ENCODE measurements at places on chromosomes 12 and 14. TPM values are rescaled to one million over a fixed set of nuclear protein-coding genes. Genes with fewer than 3 reads are reported as not detected.

Gene HCAR1
- 0.31 TPM for total RNA-seq

Gene ARG2
- total RNA-seq: 83.0 TPM

Gene TOMM20L
- not detected for total RNA-seq

Gene CCDC196
- not detected for total RNA-seq

Gene LMNTD1
- total RNA-seq: not detected

Gene ABCC9
- not detected for total RNA-seq

Gene STAC3
- total RNA-seq: not detected

Gene PLCZ1
- total RNA-seq: not detected

Gene CCDC177
- total RNA-seq: not detected

Gene SEC23A
- total RNA-seq: 85.4 TPM

Gene MYRFL
- total RNA-seq: not detected

Gene GYS2
- total RNA-seq: not detected

Gene TAS2R7
- total RNA-seq: not detected

Gene GPRC5D
- total RNA-seq: not detected

Gene GLT8D2
- total RNA-seq: 15.4 TPM

Gene OTUB2
- 2.4 TPM for total RNA-seq

Gene KRT3
- total RNA-seq: not detected

Gene ADAM21
- total RNA-seq: 0.55 TPM

Gene MAPK1IP1L
- 61.6 TPM for total RNA-seq

Gene PDE3A
- not detected for total RNA-seq

Gene LTB4R
- total RNA-seq: 14.0 TPM

Gene TAS2R19
- 0.39 TPM for total RNA-seq

Gene RPL10L
- total RNA-seq: not detected

Gene TMCC3
- total RNA-seq: 12.7 TPM

Gene PITPNM2
- 4.1 TPM for total RNA-seq

Gene DIO2
- total RNA-seq: not detected

Gene B3GNT4
- total RNA-seq: 0.23 TPM

Gene MDM1
- 4.1 TPM for total RNA-seq

Gene SPX
- 1.5 TPM for total RNA-seq

Gene NKX2-1
- total RNA-seq: not detected

Gene CLEC1B
- total RNA-seq: not detected

Gene WNT1
- total RNA-seq: not detected

Gene ABCD2
- total RNA-seq: not detected

Gene CELA1
- total RNA-seq: not detected

Gene PPP4R4
- 17.3 TPM for total RNA-seq

Gene DENND5B
- total RNA-seq: 5.7 TPM

Gene PGF
- 44.9 TPM for total RNA-seq

Gene SYCP3
- total RNA-seq: not detected

Gene NAB2
- total RNA-seq: 41.2 TPM

Gene PRH1
- 9.7 TPM for total RNA-seq

Gene MAP1LC3B2
- total RNA-seq: 0.70 TPM
